Activated CD8-positive, alpha-beta T cell treated with anti-CD3 and anti-CD28 coated beads, Interleukin-2, amount 10 ng/mL, durations not matched to agents 7 days and 5 days (primary cell): ENCODE measurements at places on chromosomes 2 and 18. TPM values are rescaled to one million over a fixed set of nuclear protein-coding genes. Genes with fewer than 3 reads are reported as not detected.

Gene ARPC2
- total RNA-seq: 844 TPM

GRCh38 chr2:158501301-158501700, 44.5 kb downstream of the PKP4 start:
- no peak overlapping the region for H3K27ac ChIP-seq
- no peaks in the 10 kb centered on the region for H3K36me3 ChIP-seq
- no peak overlapping the region for H3K4me3 ChIP-seq
- no peak for DNase-seq

- no peaks in the 10 kb centered on the region for H3K4me1 ChIP-seq
- H3K36me3 ChIP-seq: no peaks in the 10 kb centered on the region
- no peak overlapping the region for H3K4me3 ChIP-seq
- no peak for DNase-seq
- H3K27ac ChIP-seq: no peak overlapping the region
Measured at GRCh38 chr2:9122367-9122766, 84.2 kb upstream of the ASAP2 start.

DNA sequence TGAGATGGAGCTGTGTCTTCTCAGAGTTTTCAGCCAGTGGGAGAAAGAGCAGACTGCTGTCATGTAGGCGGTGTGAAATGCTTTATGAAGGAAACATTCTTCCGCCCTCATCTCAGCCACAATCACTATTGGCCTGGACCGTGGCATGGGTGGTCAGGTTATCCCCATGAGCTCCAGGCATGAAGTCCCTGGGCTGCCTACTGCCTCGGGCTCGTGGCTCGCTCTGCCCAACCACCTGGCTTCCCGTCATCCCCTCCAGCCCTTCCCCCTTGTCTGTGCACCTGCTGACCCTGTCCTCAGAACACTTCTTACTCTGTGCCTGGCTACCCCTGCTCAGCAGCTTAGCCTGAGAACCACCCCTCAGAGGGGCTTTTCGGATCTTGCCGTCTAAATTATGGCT, 15.5 kb downstream of the COLEC11 start:
- H3K36me3 ChIP-seq: no peaks in the 10 kb centered on the region
- DNase-seq: no peak
- no peak overlapping the region for H3K27ac ChIP-seq
- H3K4me3 ChIP-seq: no peak overlapping the region
- H3K4me1 ChIP-seq: peaks cover 4% of the 10 kb centered on the region
- no peaks in the 10 kb centered on the region for H3K27me3 ChIP-seq
